ENCODE measurements at places on chromosomes 16 and 17.

DNA sequence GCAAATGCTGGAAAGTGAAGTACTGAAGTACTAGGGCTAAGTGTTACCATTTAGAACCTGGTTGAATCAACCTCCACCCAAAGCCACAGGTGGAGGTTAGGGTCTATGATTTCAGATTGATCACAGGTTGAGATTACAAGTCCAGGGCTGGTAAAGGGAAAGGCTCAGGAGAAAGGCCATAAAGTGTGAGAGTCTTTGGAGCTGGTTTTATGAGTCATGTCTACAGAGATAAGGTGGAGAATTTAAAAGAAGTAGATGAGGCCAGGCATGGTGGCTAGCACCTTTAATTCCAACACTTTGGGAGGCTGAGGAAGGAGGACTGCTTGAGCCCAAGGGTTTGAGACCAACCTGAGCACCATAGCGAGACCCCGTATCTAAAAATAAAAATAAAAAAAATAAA, 221.7 kb upstream of the CDH11 start:
- no peak for DNase-seq

DNA sequence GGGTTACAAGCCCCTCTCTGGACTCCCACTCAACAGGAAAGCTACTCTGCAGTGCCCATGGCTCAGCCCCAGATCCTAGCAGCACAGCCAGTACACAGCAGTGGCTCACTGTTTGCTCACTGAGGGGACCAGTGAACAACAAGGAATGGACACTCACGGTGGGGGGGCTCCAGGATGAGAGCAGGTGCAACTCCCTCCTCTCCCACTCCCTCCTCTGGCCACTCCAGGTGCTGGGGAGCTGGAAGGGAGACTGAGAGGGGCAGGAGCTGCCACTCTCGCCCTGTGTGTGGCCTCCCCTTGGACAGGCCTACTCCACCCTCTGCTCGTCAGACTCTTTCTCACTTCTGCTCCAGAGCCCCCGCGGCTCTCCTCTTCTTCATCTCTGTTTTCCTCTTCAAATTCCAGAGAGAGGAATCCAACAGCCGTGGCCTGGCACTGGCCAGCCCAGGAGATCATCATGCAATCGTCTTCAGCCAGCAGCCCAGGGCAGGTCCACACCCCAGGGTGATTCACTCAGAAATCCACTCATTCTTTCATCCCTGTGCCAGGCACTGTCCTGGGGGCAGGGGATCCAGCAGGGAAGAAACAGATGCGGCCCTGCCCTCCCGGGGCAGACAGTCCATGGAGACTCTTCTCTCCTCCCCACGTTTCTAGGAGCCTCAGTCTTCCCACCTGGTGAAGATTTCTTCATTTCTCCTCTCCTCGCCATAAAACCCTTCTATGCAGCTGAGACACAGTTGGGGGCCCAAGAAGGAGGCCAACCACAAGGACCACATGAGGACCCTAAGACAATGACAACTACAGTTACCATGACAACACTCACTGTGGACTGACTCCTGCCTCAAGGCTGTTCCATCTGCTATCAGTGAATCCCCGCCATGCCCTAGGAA, 30.7 kb downstream of the CFAP20 start:
- DNase-seq, result no peak

- no peak for DNase-seq
These were observed 214.0 kb downstream of the NTN1 start for GRCh38 chr17:9235346-9235745.

DNA sequence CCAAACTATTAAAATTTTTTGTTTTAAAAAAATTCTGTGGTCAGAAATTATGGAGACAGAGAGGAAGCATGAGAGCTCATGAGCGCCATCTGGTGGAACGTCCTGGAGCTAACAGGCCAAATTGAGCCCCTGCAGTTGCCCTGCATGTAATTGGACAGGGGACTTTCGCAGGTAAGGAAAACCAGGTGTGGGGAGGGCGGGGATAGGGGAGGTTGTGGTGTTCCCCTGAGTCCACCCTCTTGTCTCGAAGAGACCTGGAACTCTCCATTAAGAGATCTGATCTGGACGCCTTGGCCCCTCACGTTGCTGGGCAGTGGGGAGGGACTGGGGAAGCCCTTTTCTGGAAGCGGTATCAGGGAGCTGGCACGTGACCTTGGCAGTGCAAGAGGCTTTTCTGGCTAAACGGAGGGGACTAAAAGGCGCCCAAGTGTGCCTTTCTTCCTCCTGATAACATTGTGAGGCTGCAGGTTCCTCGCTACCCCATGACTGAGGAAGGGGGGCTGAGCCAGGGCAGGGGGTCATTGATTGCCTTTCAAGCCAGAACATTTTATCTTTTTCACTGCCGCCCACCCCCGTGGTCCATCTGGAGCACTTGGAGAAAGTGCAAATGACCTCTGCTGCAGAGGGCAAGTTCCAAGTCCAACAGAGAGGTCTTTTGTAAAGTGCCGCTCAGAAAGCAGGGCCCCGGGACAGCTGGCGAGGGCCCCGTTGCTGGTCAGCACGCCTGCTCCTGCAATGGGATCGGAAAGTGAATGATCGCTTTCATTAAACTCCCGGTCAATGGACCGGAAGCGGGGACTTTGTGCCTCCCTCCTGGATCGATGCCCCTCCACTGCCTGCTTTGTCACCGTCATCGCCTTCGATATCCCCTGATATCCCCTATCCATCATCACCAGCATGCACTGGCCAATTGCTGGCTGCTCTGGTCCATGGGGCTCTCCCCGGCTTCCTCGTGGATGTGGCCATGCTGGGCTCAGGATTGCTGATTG, 18.4 kb downstream of the PDILT start:
- peak; percentile 80 for DNase-seq

- peak; percentile 85 for DNase-seq
These were observed 29.6 kb upstream of the PHOSPHO1 start for GRCh38 chr17:49260011-49260816.

GRCh38 chr17:43808076-43808475, 24.9 kb downstream of the MPP3 start:
- DNase-seq, result no peak

DNA sequence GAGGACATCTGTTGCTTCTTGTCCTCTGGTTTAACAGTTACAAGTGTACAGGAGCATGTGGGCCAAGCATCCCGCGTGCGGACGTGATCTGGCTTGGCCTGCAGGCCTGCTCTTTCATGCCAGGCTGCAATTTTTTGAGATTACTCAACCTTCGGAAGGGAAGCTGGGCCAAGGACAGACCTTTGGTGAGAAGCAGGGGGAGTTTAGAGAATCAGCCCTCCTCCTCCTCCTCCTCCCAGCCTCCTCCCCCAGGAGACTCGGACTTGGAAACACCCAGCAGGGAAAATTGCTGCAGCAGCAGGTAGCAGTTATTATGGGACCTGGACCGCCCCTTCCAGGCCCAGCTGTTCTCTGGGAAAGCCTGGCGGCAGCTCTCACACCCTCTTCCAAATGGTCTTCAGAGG, 5.1 kb upstream of the KLHL36 start:
- DNase-seq, result no peak

DNA sequence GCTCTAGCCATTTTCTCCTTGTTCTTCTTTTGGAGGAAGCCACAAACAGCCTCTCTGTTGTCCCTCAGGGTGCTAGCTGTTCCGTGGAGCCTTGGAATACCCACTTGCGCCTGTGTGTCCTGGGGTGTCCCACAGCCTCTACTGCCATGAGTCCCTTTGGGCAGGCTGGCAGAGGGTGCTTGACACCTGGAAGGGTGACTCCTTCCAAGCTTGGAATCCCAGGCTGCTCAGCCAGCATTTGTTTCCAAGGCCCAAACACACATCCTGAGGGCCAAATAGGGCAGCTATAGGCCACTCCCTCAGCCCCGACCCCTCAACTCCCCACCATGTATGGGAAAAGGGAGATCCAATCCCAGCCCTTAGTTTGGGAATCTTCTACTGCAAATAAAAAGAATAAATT, 14.9 kb downstream of the ZNHIT3 start:
- peak; percentile 59 for DNase-seq

GRCh38 chr17:11797803-11798202, 199.5 kb downstream of the ZNF18 start:
- DNase-seq, result no peak

DNA sequence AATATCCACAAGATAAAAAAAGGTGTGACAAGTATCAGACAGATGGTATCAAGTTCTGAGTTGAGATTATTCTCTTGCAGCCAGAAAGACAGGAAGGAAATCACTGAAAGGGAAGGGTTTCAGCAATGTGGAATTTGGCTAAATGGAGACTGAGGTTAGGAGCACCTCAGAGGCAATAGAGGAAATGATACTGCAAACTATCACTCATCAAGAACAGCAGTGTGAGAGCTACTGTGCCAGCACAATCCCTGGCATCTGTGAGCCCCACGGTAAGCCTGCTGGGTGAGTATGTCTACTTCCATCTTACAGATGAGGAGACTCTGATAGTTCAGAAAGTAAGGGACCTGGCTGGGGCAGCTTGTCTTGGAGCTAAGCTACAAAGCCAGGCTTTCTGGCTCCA, 162.0 kb downstream of the SALL1 start:
- DNase-seq, result no peak

- DNase-seq, result no peak
These were observed 134.8 kb upstream of the CDC42EP4 start for GRCh38 chr17:73446617-73447016.

- DNase-seq, result peak; percentile 64
These were observed 15.8 kb upstream of the EXOSC6 start for GRCh38 chr16:70267516-70267915.

DNA sequence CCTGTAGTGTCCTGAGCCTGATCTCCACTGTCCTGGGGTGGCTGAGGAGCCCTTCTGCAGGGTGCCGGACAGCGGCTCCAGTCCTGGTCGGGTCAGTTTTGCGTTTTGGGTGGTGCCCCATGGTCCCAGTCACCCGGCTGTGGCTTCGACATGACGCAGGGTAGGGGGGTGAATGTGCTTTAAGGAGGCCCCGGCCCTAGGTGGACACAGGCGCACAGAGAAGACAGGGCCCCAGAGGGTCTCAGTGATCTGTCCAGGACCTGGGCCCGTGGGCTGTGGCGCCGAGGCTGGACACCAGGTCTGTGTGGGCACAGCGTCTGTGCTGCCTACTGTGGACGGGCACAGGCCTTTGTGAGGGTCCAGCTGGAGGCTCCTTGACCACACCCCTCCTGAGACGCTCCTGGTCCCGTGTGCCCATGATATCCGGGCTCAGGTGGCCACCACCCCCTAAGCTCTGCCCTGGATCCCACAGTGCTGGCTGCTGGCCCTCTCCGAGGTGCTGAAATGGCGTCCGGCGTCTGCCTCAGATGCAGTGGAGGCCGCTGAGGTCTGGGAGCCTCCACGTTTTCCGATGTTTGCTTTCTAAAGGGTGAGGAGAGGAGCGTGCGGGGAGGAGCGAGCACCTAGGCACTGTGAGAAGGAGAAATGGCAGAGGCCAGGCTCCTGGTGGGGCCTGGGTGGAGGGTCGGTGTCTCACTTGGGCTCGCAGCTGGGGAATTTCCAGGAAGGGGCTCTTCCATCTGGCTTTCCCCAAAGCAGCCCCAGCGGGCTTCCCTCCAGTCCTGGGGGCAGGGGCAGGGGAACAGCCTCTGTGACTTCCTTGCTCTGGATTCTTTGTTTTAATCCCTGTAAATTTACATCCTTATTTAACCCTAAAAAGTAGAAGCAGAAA, 56.1 kb upstream of the ACSF3 start:
- no peak for DNase-seq

DNA sequence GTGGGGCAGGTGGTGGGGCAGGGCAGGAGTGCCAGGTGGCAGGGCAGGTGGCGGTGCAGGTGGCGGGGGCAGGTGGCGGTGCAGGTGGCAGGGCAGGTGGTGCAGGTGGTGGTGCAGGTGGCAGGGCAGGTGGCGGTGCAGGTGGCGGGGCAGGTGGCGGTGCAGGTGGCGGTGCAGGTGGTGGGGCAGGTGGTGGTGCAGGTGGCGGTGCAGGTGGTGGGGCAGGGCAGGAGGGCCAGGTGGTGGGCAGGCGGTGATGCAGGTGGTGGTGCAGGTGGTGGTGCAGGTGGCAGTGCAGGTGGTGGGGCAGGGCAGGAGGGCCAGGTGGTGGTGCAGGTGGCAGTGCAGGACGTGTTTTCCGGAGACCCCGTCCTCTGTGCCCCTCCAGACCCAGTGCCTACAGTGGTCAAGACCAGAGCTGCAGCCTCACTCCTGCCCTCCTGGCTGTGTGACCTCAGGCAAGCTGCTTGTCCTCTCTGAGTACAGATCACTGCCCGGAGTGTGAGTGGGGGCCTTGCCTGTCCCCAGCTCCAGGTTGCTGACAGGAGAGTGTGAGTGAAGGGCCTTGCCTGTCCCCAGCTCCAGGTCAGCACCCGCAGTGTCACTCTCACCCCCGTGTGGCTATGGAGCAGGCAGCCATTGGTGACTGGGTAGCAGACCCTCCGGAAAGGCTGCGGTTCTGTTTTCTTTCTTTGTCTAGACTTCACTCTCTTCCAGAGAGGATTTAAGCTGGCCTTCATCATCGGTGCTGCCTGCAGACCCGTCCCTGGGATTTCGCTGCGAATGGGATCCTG, 16.1 kb upstream of the NPTX1 start:
- no peak for DNase-seq

GRCh38 chr16:56202036-56202435, 10.7 kb downstream of the GNAO1 start:
- no peak for DNase-seq

- peak; percentile 88 for DNase-seq
These were observed 2.5 kb downstream of the RNF166 start for GRCh38 chr16:88703486-88704309.

- no peak for DNase-seq
These were observed 6.5 kb downstream of the KSR1 start for GRCh38 chr17:27462714-27463113.

DNA sequence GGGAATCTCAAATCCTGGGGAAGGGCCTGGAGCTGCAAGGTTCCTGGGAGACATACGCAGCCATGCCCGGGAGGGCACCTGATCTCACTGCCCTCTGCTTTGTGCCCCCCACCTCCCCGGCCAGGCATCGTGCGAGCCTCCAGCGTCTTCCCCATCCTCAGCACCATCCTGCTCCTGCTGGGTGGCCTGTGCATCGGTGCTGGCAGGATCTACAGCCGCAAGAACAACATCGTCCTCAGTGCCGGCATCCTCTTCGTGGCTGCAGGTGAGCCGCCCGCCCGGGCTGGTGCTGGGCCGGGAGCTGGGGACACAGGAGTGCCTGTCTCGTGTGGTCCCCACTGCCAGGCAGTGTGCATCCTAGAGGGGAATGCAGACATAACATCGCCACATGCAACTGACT, 19.6 kb upstream of the CACNG1 start:
- DNase-seq, result no peak

DNA sequence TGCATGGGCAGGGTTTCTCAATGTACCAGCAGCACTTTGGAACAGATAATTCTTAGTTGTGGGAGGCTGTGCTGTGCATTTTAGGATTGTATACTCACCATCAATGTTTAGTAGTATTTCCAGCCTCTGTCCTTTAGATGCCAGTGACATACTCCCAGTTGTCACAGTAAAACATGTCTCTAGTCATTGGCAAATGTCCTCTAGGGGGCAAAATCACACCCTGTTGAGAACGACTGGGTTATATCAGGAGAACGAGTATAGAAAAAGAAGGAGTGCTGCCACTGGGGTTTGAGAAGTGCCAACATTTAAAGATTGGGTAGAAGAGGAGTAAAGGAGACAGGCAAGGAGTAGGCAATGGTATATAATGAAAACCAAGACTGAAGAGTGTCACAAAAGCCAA, 37.9 kb upstream of the SMIM36 start:
- DNase-seq, result no peak

All from activated effector memory CD4-positive, alpha-beta T cell treated with anti-CD3 and anti-CD28 coated beads, Interleukin-2, amount 50 U/mL, for 16 hours (primary cell).